ENCODE measurements at places on chromosomes 6 and 20.

GRCh38 chr6:129936329-129937165 lies 75.4 kb upstream of the TMEM244 start:
- peak; percentile 91 for DNase-seq

DNA sequence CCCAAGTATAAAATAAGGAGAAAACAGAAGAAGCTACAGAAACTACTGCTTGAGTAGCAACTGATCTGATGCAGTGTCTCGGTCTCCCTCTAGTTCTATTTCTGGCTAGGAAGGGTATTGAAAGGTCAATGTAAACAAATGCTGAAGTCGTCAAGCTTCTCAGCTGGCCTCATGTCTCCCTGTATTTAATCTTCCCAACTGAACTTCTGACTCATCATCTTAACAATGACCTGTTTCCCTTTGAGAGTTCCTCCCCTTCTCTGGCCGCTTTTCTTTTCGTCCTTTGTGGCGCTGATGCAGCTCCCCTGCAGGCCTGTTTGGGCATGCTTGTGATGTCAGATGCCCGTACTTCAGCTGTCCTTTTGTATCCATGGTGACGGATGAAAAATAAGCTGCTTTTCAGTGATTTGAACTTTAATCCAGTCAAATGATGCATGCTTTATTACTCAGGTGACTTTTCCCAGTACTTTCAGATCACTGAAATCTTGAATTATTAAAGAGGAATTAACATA lies 7.8 kb upstream of the LCA5 start:
- DNase-seq, result peak; percentile 82

- DNase-seq, result peak; percentile 55
Measured at GRCh38 chr6:5997420-5997987, 9.2 kb downstream of the NRN1 start.

- DNase-seq, result no peak
Measured at GRCh38 chr20:49750611-49751396, 37.1 kb upstream of the B4GALT5 start.

DNA sequence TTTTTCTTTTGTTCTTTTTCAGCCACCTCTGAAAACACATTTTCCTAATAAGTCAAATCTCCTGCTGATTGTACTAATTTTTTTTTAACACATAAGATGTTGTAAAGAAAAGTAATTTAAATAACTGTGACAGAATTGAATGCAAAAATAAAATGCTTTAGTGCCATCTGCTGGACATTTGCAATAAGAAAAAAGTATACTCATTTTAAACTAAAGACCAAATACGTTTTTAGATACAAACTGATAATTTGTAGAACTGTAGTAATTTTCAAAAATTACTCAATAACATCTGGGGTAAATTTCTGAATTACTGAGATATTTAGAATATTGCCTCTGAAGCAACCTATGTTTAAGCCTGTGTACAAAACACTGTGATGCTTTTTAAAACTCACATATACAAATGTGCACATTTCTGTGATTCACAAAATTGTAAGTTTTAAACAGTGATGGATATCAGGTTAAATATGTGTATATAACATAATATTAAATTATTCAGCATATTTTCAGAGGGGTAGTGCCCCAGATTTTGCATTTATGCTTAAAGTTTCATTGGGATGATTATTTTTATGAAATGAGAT lies 198.7 kb downstream of the RIMS1 start:
- DNase-seq, result peak; percentile 24

- DNase-seq, result no peak
Measured at GRCh38 chr6:8082572-8082953, 18.4 kb upstream of the BLOC1S5 start.

Measured in NCI-H82 (cell line).